ENCODE measurements at places on chromosomes 13 and 19.

GRCh38 chr19:30647891-30648720, 275.9 kb downstream of the ZNF536 start:
- DNase-seq: no peak

GRCh38 chr13:94864474-94864873, 152.1 kb upstream of the SOX21 start:
- no peak for DNase-seq

- DNase-seq: peak; percentile 30
Measured at GRCh38 chr13:73952648-73953047, 181.6 kb downstream of the KLF12 start.

DNA sequence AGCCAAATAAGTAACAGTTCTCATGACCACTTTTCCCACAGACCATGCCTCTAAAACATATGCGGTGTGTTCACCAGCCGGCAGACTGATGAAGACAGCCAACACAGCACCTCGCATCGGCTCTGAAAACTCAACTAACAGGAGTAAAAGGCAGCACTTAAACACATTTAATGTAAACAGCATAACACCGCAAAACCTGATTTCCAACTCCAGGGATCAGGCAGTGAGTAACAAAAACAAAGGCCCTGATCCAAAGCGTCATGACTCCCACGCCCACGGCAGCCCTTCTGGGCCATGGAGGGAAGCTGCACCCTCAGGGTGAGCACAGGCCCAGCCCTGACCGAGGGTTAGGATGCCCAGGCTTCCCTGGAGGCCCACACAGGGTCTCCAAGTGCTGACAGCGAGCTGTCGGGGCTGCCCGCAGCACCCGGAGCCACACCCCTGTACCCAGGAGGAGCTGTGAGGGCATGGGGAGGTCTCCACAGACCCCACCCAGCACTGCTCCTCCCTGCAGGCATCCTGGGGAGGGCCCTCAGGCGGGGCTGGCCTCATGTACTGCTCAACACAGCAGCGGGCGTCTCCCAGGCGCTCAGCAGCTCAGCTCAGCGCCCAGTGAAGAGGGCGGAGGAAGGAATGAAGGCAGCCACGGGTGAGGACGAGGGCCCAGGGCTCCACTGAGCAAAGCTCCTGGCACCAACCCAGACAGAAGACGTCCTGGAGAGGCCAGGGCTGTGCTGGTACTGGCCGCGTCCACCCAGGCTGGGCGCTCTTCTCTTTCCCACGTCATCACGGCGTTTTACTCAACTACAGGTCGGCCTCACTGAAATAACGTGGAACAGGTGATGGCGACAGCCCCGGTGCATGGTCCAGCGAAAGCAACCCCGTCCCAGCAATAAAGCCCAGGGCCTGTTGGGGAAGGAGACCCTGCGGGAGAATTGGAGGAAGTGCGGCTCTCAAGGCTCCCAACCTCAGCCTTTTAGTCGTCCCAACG, 53.7 kb downstream of the RASA3 start:
- peak; percentile 95 for DNase-seq

- DNase-seq: no peak
Measured at GRCh38 chr13:93286047-93286446, 59.4 kb downstream of the GPC6 start.

DNA sequence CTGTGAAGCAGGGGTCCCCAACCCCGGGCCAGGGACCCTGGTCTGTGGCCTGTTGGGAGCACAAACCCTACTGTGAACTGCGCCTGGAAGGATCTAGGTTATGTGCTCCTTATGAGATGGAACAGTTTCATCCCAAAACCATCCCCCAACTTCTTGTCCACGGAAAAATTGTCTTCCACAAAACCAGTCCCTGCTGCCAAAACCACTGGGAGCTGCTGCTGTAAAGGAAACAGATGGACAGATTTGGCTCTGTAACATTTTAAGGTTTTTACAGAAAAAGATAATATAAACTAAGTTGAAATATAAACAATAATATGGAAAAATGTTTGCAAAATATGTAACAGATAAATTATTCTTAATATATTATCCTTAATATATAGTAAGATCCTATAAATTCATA, 73.7 kb downstream of the COG6 start:
- DNase-seq: peak; percentile 5

DNA sequence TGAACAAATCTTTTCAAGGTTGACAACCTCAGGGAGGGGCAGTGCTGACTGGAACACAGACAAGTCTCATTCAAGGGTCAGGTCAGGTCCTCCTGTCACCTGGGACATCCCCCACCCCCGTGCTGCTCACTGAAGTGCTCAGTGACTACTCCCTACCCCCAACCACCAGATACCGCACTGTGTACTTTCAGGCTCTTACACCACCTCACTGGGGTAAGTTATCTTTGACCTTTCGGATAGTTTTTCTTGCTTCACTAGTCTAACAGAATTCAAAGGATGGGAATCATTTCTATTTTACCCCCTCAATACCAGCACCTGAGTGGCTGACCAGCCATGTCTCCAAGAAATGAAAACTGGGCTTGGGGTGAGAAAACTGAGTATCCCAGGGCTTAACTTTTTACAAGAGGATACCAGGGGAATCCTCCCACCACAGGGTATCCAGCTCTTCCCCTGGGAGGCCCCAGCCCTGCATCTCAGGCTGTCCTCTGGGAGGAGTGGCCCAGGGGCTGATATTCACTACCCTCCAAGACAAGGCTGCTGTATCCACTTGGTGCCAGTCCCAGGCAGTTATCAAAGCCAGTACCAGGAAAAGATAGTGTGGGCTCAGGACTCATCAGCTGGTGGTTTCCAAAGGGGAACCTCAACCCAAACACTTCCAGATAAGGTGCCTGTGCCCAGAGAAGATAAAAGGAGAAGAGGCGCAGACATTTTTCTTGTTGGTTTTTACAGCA, 2.1 kb downstream of the ZNF563 start:
- DNase-seq: no peak

- peak; percentile 52 for DNase-seq
Measured at GRCh38 chr13:76641056-76641455, 245.1 kb downstream of the KCTD12 start.

DNA sequence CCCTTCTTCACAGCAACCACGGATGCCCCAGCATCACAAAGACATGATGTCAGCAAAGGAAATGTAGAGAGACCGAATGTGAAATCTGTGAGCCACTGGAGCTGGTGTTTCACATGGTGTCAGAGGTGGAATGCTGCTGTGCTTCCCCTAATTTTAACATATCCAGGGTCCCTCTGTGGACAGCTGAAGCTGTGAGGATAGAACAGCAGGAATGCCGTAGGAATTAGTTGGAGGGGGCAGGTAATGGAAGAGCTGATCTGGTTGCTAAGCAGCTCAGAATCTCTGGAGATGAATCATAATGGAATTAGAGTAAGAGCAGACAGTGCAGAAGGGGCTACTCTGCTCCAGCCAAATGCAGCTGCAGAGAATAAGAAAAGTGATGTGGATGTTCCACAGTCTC, 68.9 kb upstream of the ZNF835 start:
- no peak for DNase-seq

GRCh38 chr13:99027661-99028425, 50.0 kb upstream of the DOCK9 start:
- no peak for DNase-seq

DNA sequence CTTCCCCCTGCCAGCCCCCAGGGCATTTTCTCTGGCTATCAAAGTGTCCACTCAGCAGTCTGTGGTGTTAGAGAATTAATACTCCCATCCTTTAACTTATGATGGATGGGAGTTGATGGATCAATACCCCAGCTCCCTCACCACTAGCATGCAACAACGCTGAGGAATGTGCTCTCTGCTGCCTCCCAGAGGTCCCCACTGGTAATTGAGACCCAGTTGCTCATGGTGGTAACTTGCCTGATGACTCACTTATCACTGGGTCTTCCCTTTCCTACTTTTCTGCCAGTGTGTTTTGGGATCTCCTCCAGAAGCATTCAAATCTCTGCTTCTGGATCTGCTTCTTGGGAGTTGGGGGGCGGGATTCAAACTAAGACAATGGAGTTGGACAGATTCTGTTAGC, 20.3 kb upstream of the CACNA1A start:
- peak; percentile 15 for DNase-seq

- DNase-seq: no peak
Measured at GRCh38 chr19:23118400-23118799, 1.6 kb downstream of the ZNF730 start.

Data from fibroblast of mammary gland (primary cell).